Brain pericyte (primary cell): ENCODE measurements at places on chromosomes 5 and 9.

DNA sequence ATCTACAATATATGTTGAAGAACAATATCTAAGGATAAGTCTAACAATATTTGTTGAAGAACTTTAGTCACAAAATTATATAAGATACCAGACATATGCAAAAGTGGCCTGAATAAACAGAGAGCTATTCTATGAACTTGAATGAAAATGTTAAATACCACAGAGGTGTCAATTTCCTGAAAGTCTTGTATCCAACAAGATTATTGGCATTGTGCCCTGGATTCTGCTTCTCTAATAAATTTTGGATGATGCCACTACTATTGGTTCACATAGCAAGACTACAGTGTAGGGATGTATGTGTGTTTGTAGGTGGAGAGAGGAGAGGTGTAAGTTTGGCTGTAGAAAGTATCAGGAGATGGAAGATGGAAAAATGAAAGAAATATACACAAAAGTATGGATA lies 731.8 kb upstream of the RGMB start:
- no peak for DNase-seq

- no peak for DNase-seq
Measured at GRCh38 chr9:98501819-98502218, 206.9 kb downstream of the GABBR2 start.

DNA sequence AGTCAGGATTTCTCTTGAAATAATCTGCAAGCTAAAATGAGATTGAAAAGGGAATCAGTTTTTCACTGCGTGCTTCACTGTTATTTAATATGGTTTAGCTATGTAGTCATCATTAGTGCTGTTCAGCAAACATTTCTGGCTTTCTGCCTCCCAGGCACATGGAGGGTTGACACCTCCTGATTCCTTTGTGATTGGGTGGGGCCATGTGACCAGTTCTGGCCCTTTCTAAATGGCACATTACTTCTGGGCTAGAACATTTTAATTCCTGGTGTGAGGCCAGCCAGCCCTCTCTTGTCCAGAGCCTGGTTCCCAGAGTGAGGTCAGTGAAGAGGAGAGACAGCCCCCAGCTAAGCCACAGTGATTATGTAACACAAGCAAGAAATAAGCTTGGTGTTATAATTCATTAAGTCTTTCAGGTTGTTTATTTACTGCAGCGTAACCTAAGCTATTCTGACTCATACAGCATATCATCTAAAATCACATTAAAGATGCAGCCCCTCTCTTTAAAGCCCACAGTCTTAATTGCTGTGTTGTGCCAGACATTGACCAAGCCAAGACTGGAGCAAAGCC lies 17.4 kb upstream of the ARSI start:
- no peak for DNase-seq

DNA sequence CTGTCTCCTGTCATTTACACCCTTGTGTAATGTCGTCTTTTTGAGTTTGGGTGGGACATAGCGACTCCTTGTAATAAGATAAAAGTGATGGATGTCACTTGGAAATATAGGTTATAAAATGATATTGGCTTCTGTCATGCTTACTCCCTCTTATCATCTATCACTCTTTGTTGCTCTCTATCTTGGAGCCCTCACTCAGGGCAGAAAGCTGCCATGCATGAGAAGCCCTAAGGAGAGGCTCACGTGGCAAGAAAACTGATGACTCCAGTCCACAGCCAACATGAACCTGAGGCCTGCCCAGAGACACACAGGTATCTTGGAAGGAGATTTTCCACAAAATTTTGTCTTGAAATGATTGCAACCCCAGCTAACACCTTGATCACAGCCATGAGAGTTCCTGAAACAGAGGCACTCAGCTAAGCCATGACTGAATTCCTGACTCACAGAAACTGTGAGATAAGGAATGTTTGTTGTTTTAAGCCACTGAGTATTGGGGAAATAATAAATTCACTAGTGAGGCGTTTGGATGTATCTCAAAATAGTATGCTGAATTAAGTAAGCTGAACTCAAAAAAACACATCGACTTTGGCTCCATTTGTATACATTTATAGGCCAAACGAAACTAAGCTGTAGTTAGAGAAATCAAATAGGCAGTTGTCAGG lies 216.7 kb downstream of the CDH18 start:
- DNase-seq, result no peak

DNA sequence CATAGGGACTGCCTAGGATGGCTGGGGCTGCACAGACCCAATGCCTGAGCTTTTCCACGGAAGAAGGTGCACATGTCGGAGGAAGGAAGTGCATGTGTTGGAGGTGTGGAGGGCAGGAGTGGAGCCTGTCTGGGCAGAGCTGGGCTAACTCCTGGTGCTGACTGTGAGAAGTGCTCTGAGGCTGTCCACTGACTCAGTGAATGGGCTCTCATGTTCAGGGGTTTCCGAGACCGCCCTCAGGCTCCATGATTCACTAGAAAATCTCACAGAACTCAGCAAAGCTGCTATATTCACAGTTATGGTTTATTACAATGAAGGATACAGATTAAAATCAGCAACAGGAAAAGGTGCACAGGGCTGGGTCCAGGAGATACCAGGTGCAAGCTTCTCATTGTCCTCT lies 37.2 kb downstream of the NTNG2 start:
- DNase-seq, result no peak
